Germinal center (tissue), 1 donor: ENCODE measurements at places on chromosomes 16 and 17.

GRCh38 chr17:75031972-75032719, 14.6 kb downstream of the ATP5PD start:
- DNase-seq: peak; percentile 63

DNA sequence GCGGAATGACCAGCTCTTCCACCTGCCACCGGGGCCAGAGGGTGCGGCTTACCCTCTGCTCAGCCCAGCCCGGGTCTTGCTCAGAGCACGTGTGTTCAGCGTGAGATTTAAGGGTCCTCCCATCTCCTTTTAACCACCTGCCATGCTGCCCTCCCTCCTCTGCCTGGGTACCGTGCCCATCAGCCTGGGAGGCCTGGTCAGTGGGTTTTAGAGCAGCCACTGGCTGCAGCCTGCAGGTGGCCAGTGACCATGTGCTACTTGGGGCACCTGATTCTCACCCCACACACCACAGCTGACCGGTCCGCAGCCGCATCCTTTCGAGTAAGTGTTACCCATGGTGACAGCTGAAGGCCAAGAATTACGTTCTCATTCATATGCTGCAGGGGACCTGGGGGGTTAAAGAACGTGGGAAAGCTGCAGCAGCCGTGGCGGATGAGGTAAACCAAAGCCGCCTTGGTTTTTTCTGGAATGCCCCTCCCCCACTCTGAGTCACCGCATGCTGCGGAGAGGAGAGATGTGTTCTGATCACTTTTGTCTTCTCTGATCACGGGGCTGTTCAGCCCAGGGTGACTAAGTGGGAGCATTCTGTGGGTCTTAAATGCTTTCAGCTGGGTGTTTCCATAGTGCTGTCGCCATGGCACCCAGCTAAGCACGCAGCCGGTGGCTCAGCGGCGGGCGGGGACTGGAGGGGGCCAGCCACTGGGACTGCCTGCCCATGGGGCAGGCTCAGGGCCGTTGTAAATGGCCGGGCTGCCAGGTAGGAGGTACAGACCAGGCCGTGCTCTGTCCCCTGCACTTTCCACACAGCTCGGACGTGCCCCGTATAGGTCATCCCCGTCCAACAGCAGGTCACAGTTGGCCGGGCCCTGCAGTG, 59.8 kb downstream of the BAIAP2 start:
- DNase-seq: no peak

DNA sequence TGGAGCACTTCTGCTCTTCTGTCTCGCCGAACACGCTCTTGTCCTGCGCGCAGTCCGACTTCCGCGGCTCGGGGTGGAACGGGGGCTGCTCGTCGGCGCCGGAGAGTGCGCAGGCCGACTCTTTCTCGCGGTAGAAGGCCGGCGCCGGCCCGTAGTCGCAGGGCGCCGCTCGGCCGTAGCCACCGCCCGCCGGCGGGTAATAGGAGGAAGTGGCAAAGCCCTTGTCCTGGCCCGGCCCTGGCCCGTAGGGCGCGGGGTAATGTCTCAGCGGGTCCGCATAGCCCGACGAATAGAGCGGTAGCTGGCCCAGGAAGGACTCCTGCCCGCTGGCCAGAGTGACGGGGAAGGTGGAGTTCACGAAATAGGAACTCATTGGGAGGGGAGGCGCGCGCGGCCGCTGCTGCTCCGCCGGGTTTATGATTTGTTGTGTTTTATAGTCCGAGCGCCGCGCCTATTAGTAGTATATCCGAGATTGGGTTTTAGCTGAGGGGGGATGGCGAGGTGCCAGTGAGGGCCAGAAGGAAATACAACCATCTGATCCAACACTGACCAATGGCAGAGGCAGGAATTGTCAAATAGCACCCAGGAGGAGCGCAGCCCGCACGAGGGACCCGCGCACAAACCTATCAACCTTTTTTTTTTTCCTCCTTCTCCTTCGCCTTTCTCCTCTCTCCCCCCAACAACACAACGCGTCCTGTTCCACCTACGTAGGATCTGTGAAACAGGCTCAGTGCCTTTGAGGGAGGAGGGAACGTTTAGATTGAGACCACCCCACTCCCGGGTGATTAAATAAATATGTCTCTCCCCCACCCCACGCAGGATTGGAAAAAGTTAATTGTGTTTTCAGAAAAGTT, 4.4 kb upstream of the HOXB5 start:
- peak; percentile 55 for DNase-seq

DNA sequence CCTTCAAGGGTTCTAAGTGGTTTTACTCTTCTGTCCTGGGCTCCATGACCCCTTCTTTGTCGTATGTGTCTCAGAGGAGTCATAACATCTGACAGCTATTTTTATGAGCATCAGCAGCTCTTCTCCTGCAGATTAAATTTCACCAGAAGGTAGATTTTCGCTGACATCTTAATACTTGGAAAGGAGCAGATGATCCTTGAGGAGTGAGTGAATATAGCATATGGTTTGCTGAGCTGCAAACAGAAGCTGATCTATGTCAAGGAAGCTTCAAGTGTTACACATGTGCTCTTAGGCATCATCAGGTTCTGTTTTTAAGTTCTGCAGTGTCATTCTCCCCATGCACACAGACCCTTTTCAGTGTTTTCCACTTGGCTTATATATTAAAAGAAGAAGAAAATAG, 49.2 kb upstream of the MYH2 start:
- no peak for DNase-seq

DNA sequence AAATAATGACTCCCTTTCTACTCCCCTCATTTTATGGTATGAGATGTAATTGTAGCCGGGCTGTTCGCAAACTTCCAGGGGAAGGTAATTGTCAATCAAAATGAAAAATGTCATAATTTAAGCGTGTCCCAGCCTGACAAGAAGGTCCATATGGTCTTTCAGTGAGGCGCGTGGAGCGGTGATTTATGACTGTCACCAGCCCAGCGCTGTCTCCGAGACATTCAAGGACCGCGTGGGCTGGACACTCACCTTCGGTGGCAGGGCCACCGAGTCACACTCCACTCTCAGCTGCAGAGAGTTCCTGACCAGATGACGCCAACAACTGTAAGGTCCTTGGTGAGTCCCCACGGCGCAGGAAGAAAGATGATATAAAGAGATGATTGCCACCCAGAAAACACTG, 157.7 kb upstream of the TNRC6C start:
- DNase-seq: no peak

DNA sequence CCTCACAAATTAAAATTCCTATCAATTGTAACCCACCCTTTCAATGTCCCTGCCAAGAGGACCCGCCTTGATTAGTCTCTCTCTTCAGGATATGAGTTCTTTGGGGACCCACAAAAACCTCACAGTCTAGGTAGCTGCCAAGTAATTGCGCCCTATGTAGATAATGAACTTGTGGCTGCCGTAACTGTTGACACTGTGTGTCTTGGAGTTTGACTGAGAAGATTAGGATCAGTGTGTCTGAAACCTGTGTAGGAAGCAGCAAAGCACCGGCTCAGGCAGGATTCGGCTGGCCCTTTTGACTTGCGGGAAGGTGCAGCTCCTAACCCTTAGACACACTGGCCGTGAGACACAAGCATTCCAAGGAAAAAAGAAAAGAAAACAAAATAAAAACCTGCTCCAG, 17.8 kb upstream of the SLC6A4 start:
- no peak for DNase-seq

- no peak for DNase-seq
Observed at GRCh38 chr16:69593751-69594255, 28.0 kb downstream of the NFAT5 start.

DNA sequence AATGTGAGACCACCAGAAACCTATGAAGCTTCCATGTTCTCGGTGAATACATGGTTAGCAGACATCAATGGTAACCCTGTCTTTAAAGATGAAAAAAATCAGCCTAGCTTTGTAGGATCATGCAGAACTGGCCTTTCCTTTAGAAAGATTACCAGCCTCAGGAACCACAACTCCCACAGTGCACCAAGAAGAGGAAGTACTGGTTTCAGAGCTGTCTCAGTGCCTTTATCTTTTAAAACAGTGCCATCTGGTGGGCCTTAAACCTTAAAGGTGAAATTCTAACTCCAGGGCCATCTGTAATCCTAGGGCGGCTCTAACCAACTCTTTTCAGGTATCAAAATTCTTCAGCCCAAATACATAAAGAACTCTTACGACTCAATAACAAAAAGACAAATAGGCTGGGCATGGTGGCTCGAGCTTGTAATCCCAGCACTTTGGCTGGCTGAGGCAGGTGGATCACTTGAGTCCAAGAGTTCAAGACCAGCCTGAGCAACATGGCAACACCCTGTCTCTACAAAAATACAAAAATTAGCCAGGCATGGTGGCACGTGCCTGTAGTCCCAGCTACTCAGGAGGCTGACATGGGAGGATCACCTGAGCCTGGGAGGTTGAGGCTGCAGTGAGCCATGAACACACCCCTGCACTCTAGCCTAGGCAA, 5.4 kb downstream of the ATPAF2 start:
- peak; percentile 80 for DNase-seq

GRCh38 chr16:85308611-85309540, 196.6 kb upstream of the CIBAR2 start:
- no peak for DNase-seq

GRCh38 chr17:77748436-77748835, 210.1 kb upstream of the TNRC6C start:
- no peak for DNase-seq

DNA sequence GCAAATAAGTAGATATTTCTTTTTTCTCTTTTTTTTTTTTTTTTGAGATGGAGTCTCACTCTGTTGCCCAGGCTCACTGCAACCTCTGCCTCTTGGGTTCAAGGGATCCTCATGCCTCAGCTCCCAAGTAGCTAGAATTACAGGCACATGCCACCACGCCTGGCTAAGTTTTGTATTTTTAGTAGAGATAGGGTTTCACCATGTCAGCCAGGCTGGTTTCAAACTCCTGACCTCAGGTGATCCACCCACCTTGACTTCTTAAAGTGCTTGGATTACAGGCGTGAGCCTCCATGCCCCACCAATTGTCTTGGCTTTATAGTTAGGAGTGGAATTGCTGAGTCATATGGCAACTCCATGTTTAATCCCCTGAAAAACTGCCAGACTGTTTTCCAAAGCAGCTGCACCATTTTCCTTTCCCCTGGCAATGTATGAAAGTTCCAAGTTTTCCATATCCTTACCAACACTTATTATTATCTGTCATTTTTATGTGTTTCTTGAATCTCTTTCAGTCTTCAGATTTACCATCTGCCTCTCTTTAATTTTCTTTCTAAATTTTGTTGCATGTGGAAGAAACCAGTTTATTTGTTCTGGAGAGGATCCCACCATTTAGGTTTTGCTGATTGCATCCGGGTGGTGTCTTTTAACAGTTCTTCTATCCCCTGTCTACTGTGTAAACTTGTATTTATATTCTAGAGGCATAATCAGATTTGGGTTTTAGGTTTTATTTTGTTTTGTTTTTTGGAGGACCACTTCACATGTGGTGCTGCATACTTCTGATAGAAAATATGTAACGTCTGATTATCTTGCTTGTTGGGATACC, 9.9 kb upstream of the CES3 start:
- DNase-seq: no peak

DNA sequence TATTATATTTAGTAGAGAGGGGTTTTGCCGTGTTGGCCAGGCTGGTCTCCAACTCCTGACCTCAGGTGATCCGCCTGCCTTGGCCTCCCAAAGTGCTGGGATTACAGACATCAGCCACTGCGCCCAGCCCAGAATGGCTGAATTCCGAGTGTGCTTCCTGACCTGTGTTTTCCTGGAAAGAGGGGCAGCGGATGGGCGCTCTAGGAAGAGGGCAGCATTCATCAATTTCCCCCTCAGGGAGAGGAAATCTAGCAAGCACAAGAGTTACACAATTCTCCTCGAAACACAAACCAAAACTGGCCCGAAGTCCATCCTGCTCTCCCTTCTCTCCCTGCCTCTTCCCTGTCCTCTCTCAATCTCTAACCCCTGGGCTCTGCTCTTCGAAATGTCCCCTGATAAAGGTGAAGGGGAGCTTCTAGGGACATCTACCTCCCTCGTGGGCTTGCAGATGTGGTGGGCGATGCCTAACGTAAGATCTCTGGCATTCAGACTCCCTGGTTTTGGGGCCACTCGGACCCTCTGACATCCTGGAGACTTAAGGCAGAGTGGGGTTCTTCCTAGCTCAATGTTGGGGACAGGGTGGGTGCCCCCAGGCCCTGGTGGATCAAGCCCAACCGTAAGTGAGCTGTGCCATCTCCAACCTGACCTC, 1.0 kb downstream of the IL27 start:
- DNase-seq: no peak

DNA sequence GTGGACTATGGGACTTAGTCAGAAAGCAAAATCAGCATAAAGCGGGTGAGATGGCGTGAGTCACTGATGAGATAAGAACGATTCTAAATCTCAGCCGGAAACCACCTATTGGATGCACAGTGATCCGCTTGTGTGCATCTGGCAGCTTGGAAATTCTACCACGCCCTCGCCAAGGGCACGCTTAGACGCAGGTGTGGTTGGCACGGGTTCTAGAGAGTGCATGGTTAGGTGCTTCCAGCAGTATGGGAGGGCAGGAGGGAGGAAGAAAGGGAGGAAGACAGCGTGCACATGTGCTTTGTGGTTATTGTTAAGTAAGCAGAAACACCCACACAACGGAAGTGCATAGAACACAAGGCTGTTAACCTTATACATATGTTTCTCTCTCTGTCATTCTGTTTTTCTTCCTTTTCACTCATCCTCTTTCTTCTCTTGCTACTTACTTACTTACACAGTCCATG, 374.0 kb upstream of the ASIC2 start:
- no peak for DNase-seq

DNA sequence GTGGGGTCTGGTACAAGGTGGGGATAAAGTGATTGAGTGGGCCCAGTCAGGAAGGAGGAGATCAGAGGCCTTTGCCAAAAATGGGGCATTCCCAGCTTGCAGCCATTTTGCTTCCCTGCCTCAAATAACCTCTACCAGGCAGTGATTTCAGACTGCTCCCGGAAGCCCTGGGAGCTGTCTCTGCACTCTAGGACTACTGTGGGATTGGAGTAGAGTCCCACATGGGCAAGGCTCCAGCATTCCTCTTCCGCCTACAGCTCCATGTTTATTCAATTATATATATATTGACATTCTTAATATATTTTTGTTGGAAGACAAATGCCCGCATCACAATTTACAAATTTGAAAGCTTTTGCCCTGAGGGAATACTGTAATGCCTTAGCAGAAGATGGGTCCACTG, 13.5 kb downstream of the SUPT6H start:
- DNase-seq: no peak

GRCh38 chr17:69874175-69874670, 200.8 kb upstream of the KCNJ16 start:
- no peak for DNase-seq

DNA sequence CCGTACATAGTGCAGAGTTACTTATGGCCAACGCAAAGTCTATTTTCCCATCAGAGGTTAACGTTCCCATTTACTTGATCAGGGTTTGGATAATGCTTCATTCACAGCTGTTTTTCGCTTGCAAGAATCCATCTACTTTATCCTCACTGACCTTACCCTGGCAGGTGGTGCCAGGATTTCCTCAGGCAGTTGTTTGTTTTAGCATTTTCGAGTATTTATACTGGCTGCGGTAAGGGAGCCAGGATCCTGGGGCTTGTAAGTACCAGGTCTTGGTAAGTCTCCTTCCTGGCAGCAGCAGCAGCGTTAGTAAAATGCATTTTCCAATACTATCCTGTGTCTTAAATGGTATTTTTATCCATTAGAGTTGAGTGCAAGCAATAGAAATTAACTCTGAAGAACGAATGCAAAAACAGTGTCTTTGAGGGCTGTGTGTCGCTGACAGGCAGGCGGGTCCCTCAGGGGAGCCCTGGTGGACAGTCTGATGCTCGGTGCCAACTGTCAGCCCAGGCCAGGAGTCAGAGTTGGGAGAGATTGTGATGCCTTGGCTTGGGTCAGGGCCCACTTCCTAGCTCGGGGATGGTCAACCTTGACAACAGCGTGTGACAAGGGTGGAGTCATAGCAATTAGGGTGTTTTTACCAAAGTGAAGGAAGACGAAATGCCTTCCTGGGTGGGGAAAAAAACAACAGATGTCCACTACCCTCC, 92.4 kb upstream of the HSBP1 start:
- DNase-seq: no peak
